Non-pigmented ciliary epithelial cell (primary cell): ENCODE measurements at places on chromosomes 5 and 9.

DNA sequence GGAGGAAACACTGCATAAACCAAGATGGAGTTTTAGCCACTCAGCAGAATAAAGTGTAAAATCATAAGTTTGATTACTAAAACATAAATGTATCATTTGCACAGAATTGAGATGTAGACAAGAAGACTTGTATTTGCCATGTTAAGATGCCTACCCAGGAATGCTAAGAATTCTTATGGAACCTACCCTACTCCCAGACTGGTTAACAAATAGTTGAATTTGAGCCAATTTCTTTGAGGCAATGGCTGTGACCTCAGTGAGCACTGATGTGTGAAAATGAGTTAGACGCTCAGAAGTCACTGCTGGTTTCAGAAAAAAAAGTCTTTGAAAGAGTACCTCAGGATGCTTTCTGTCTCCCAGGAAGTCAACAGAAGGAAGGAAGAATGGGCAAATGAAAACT lies 95.6 kb downstream of the ESM1 start:
- DNase-seq: peak; percentile 65

DNA sequence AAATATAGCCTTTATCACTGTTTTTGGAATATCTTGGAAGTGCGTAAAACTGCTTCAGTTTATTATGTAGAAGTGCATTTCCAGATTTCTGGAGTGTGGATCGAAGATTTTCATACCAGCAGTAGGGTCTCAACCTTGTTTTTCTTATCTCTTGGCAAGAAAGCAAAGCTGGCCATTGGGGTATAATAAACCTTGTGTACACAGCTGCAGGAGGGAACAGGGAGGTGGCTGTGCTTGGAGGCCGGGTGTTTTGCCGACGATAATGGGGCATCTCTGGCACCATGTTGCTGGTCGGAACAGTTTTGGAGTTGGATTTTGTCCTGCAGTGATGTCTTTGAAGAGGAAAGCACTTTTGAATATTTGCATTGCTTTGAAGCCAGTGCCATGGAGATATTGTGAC lies 308.8 kb upstream of the DMRT1 start:
- no peak for DNase-seq

DNA sequence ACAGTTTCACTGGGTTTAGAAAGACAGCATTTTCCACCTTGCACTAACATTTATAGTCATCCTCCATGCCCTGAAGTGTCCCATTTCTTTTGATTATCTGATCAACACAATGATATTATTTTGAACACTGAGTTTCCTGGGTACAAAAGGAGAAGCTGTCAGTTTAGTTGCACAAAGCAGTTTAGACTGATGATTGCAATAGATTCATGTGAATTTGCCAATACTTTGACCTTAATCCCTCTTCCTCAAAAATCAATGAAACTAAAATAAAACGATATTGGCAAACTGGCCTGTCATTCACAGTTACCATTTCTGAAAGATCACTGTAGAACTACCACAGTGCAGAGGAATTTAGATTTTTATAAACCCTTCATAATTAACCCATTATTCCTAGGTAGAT lies 34.2 kb upstream of the RASGRF2 start:
- DNase-seq: no peak

GRCh38 chr5:36066001-36066539 lies 612 bp downstream of the UGT3A2 start:
- no peak for DNase-seq

DNA sequence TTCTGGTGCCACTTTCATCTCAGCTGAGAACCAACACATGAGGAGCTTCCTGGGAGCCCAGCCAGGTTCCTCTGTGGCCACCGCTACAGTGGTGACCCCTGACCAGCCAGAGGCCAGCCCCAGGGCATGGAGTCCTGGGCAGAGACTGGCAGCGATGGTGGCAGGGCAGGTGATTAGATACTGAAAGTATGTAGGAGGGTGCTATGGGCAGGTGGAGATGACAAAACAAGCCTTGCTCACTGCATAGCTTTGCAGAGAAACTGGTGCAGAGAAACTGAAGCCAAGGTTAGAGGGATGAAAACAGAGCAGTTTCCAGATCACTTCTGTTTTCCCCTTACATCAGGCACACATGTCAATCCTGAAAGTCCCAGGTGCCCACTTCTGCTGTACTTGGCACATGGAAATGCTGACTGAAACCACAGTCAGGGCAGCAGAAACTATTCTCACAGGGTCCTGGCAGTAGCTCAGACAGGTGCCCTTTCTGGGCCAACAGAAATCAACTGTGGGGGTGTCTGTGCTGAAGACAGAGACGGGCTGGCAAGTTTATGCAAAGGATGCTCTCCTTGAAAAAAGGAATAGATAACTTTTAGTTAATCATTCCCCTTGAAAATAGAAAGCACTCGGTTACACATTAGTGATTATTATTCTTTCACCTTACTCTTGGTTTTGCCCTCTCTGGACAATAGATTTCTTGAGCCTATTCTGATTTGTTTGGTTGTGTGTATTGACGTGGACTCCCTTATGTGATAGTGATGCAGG lies 90.3 kb downstream of the ANKRD55 start:
- no peak for DNase-seq

- no peak for DNase-seq
Observed at GRCh38 chr5:140113180-140113698, 670 bp upstream of the PURA start.

DNA sequence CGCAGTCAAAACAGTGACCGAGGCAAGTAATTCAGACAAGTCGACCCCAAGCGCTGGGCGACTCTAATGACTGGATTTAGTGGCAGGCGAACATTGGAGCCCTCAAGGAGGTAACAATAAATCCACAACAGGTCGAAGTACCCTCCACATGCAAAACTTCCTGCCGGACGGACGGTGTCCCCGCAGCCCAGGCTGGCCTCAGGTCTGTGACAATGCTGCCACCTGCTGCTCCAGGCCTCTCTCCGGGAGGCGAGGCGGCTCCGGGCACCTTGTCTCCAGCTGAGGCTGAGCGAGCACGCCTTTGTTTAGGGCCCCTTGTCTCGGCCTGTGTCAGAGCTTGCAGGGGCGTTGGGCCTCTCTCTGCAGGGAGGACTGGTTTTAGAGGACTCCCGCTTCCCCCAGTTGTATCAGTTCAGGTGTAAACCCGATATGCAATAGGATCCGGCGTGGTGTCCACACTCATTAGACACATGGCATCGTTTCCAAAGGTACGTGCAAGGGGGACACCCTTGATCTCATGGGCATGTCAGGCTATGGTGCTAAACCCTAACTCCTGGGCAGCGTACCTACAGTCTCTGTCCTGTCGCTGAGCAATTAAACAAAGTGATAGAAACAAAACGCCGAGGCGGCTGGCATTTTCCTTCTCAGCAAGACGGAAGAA lies 628.0 kb upstream of the ADAMTS16 start:
- no peak for DNase-seq

- no peak for DNase-seq
Observed at GRCh38 chr9:96009223-96009602, 133.7 kb downstream of the ERCC6L2 start.

DNA sequence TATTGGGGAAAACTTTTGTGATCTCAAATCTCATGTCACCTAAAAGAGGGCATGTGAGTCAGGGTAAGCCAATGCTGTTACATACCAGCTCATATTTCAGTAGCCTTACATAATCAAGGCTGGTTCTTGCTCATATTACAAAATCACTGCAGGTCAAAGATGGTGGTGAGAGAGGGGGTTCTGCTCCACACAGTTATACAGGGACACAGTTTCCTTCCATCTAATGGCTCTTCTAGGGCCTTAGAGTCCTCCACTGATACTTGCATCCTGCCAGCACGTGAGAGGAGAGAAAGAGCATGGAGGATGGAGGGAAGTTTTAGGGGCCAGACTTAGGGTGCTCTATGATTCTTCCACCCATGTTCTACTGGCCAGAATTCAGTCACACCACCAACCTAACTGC lies 130.0 kb downstream of the LIFR start:
- no peak for DNase-seq

GRCh38 chr5:88675168-88675707 lies 207.7 kb downstream of the MEF2C start:
- DNase-seq: no peak

- no peak for DNase-seq
Observed at GRCh38 chr5:67770431-67771025, 445.0 kb upstream of the PIK3R1 start.

GRCh38 chr5:102974177-102974576 lies 145.8 kb downstream of the GIN1 start:
- DNase-seq: no peak

DNA sequence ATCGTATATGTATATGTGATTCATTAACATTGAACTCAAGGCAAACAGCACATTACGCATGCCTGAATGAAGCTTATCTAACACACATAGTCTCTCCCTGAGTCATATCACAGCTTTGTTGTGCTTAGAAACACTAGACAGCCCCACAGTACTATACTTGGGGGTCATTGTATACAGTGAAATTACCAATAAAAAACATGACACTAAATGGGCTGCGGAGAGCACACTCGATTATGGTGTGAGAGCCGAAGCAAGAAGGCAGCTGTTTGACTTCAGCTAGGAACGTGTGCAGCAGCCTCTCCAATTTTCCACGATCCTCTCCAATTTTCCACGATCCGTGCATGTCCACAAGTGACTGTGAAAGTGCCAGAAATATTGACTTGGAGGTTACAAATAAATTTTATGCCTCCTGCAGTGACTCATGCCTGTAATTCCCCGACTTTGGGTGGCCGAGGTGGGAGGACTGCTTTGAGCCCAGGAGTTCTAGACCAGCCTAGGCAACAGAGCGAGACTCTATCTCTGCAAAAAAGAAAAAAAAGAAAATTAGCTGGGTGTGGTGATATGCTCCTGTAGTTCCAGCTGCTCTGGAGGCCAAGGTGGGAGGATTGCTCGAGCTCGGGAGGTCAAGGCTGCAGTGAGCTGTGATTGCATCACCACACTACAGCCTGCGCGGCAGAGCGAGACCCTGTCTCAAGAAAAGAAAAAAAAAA lies 102.4 kb downstream of the DAPK1 start:
- DNase-seq: peak; percentile 79

- DNase-seq: no peak
Observed at GRCh38 chr5:131245312-131245711, 18.5 kb upstream of the CDC42SE2 start.

GRCh38 chr9:129276486-129277230 lies 98.6 kb upstream of the IER5L start:
- DNase-seq: no peak

DNA sequence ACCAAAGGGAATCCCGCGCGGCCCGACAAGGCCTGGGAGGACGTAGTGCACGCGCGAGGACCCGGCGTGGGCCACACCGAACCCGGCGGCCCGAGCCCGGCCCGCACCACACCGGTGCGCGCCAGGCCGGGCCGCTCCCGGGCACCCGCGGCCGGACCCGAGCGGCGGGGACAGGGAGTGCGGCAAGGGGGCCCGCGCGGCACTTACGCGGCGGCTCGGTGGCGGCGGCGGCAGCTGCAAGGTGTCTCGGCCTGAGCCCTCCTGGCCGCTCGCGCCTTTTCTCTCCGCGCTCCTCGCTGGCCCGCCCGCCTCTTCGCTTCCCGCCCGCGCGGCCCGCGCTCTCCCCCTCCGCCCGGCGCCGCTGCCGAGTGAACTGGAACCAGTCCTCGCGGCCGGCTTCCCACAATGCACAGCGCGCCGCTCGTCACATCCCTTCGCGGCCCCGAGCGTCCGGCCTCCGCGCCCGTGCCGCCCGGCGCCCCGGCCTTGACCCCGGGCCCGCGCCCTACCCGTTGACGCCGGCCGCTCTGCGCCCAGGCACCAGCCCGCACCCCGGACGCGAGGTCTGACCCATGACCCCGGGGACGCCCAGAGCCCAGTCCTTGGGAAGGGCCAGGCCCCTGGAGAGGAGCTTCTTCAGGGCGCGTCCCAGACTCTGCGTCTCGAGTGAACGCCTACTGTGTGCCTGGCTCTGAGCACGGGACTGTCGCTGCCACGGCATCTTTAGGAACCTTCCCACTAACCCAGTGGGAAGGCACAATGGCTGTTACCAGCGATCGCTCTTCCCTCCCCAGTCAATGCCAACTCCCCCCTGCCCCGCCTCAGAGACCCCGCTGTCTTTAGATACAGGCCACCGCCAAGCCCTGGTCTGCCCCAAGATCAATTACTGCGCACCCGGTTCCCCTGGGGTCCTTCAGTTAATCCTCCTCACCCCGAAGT lies at the start of gene MACROH2A1:
TSS of gene MACROH2A1 (minus strand) at position 377 of the 939 bp plus-strand sequence. CDS start 10,138 bp downstream, outside the sequence.
- no peak for DNase-seq

DNA sequence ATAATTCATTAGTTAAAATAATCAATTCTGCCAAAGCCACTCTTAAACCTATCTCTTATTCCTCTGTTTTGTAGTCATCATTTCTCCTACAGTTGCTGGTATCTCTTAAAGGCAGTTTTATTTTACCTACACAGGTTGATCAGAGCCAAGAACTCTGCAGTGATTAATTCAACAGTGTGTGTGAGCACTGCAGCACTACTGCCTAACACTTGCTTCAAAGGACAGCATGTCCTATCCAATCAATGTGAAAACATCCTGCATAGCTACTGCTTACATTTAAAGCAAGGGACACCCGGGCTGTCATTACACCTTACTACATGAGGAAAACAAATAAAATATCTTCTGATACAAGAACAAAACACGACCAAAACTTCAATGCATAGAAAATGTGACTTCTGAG lies 45.1 kb upstream of the HK3 start:
- no peak for DNase-seq

DNA sequence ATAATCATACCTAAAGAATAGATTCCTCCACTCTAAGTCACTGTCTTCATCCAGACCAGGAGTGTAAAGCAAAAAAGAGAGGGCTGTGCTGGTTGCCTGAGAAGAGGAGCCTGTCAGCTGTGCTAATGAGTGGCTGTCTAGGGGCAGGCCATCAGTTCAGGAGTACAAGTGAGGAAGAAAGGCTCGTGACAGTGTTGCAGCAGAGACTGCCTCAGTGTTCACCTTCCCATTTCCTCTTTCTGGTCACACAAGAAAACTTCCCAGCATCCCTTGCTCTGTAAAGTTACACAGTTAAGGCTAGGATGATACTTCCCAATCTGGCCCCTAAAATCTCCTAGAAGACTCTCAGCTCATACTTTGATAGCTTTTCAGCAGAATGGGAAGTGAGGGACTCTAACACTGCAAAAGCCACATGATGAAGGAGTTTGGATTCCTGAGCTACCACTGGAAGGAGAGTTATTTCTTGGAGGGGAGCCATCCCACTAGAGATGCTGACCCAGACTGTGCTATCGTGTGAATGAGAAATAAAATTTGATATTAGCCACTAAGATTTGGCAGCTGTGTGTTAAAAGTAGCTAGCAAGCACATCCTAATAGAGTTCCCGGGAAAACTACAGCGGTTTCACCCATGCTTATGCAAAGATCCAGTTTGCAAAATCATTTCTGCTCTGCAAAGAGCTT lies 67.1 kb downstream of the ADAMTS12 start:
- DNase-seq: peak; percentile 72

DNA sequence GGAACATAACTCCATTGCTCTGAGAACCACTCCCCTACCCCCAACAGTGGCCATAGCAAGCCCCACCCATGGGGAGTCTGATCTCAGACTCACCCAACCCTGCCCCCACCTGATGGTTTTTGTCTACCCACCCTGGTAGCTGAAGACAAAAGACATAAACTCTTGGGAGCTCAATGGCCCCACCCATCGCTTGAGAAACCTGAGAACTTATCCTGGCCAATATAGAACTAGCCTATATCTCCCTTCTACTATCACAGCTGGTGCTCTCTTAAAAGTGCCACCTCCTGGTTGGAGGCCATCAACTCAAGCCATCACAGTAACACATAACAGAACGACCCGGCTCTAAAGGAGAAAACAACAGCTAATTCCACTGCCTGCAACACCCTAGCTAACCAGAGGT lies 47.9 kb upstream of the SNAPC3 start:
- DNase-seq: no peak
